ENCODE measurements at places on chromosomes 12 and 14.

DNA sequence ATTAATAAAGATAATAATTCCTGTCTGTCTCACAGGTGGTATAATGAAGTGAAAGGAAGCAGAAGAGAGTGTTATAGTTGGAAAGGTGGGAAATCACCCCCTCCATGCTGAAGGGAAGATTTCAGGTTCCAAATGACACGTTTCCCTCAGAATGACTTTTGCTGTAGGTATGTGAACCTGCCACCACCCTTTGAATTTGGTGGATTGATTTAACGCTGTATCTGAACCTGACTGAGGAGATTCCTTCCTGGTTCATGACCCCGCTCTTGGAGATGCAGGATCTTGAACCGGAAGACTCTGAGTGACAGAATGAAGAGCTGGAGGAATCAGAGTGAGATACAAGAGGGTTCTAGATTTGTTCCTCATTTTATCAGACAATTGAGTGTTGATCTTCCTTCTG is 20.3 kb upstream of the EMP1 start:
- no peak for DNase-seq

DNA sequence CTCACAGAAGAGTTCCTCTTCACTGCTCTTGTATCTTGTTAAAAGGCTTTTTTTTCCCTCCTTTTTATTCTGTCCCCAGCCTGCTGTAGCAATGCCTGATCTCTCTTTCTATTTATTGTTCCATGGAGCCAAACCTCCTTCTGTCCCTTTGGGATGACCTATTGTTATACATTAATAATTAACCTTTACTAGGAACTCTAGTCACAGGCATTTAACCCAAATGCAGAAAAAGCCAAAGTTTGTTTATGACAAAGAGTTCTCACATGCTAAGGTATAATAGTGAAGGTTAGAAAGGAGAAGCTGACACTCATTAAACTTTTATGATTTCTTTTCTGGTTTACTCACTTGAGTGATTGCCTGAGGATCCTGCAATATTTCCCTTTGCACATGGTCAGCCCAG is 535.8 kb downstream of the NRXN3 start:
- no peak for DNase-seq

GRCh38 chr12:115657081-115658013 is 620.1 kb downstream of the MED13L start:
- no peak for DNase-seq

- DNase-seq: no peak
These were observed 49.0 kb downstream of the IFT43 start for GRCh38 chr14:76034566-76034965.

All from stimulated activated CD8-positive, alpha-beta memory T cell treated with anti-CD3 and anti-CD28 coated beads, Interleukin-4, amount 100 ng/mL, for 1 hour (primary cell).